ENCODE measurements at places on chromosomes 3 and 15. TPM values are rescaled to one million over a fixed set of nuclear protein-coding genes. Genes with fewer than 3 reads are reported as not detected.

DNA sequence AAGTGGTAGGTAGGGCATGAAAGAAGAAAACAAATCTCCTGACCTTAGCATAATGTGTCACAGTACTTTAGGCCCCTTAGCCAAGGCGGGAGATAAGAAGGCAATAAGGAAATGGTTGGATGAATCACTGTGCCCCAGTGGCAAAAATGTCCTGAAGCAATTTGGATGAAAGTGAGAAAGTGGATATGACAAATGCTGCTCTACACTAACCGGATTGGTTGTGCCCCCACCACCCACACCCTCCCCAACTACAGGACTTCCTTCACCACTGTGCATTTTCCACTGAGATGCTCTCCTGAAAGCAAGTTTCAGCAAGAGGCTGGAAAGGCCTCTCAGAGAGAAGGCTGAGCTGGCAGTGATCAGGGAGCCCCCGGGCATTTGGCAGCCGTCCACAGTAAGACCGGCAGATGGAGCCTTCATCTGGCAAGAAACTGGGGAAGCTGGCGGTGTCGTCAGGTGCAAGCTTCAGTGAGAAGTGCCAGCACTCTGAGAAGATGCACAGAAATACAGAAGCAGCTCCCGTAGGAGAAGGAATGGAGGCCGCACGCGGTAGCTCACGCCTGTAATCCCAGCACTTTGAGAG lies 63.8 kb downstream of the ATP1B3 start:
- peaks cover 3% of the 10 kb centered on the region for H3K4me1 ChIP-seq
- no peaks in the 10 kb centered on the region for H3K27me3 ChIP-seq
- H3K36me3 ChIP-seq: no peaks in the 10 kb centered on the region
- no peak overlapping the region for H3K4me3 ChIP-seq

GRCh38 chr15:40925863-40926658 lies 3.1 kb upstream of the DLL4 start:
- peaks cover 25% of the 10 kb centered on the region for H3K4me1 ChIP-seq
- no peak for DNase-seq
- no peaks in the 10 kb centered on the region for H3K36me3 ChIP-seq
- peaks cover 15% of the 10 kb centered on the region for H3K27me3 ChIP-seq
- H3K4me3 ChIP-seq: peak overlapping the region; percentile 1

- no peak overlapping the region for H3K27ac ChIP-seq
- no peaks in the 10 kb centered on the region for H3K4me1 ChIP-seq
Observed at GRCh38 chr15:84616235-84616634, 15.4 kb downstream of the ZSCAN2 start.

DNA sequence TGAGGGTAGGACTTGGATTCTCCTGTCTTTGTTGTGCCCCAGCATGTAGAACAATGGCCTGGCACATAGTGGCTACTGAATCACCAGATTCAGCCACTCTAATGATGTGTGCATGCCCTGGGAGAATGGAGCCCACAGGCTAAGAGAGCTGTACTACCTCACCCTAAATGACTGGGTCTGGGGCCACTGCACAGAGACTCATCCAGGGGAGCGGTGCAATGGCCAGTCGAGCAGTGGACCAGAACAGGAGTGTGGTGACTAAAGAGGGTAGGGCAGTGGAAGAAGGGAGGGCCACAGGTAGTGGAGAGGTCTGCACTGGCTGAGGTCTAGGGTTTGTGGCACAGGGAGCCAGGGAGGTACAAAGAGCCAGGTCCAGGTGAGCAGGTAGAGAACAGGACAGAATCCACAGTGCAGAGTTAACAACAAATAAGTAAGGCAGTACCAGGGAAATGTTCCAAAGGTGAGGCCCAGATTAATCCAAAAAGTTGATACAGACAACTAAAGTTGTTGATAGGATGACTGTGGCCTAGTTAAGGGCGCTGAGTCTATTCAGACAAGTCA lies 142.7 kb upstream of the ATP11B start:
- no peaks in the 10 kb centered on the region for H3K27me3 ChIP-seq
- H3K27ac ChIP-seq: no peak overlapping the region
- no peak for DNase-seq

SNRK gene
- total RNA-seq: 18.9 TPM

- no peaks in the 10 kb centered on the region for H3K36me3 ChIP-seq
- H3K4me3 ChIP-seq: no peak overlapping the region
- no peak for DNase-seq
- H3K27ac ChIP-seq: no peak overlapping the region
Observed at GRCh38 chr3:139537795-139538621, 1.5 kb downstream of the RBP1 start.

DNA sequence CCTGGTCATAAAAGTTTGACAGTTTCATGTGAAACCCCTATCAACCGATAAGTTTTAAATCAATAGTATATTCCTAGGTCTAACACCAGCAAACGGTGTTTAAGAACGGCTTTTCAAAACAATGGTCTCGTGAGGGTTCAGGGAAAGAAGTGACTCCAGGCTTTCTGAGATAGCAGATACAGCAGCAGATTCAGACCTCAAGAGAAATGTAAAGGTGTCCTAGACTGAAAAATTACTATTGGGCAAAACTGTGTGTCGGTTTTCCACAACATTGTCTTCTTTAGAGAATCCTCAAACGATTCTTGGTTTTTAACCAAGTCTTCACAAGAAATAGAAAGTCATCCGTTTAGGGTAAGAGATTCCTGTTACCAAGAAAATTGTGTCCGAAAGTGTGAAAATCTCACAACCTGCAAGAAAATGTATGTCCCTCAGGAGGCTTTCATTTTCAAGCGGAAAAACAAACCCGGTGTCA lies 1.2 kb downstream of the SETD2 start:
- DNase-seq: no peak
- H3K27ac ChIP-seq: peak overlapping the region; percentile 96
- no peaks in the 10 kb centered on the region for H3K36me3 ChIP-seq
- H3K4me3 ChIP-seq: peak overlapping the region; percentile 77
- H3K4me1 ChIP-seq: peaks cover 5% of the 10 kb centered on the region

KLF15 gene
- 52.7 TPM for total RNA-seq

KIF23 gene
- total RNA-seq: 2.6 TPM

HRG gene
- not detected for total RNA-seq

PXK gene
- 21.8 TPM for total RNA-seq

Measured in prostate gland (tissue), 2 donors.